ENCODE measurements at places on chromosomes 1 and 21. TPM values are rescaled to one million over a fixed set of nuclear protein-coding genes. Genes with fewer than 3 reads are reported as not detected.

- no peak for DNase-seq
These were observed 18.8 kb downstream of the PPP1R12B start for GRCh38 chr1:202367271-202367670.

DNA sequence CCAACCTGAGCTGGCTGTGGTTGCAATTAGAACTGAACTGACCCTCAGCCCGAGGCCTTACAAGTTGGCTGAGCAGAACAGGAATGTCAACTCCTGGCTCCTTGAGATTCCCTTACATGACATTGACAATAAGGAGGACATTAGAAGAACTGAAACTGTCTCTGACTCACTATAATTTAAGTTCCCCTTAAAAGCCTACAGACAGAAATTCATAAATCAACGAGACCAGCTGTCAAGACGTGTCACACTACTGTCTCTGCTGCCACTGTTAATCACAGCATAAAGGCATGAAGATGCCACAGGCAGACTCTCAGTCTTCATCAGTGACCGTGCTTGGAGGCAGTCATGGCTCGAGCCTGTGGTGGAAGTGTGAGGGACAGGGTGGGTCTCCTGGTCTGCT lies 168.8 kb downstream of the GABPA start:
- DNase-seq = no peak

DNA sequence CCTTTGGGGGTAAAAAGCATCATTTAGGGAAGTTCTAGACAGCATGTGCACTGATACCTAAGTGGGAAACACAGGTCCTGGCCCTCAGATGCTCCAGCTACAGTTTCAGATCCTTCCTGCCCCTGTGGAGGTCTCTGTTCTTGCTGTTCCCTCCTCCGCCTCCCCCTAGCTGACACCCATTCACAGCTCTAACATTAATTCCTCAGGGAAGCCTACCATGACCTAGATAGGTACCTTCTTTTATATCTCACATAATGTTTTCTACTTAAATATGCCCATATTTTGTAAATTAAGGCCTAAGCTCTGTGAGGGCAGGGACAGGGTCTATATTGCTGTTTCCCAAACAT lies 11.3 kb downstream of the TSPAN2 start:
- DNase-seq = no peak

GRCh38 chr1:42815941-42816584 lies 859 bp upstream of the ERMAP start:
- no peak for DNase-seq

DNA sequence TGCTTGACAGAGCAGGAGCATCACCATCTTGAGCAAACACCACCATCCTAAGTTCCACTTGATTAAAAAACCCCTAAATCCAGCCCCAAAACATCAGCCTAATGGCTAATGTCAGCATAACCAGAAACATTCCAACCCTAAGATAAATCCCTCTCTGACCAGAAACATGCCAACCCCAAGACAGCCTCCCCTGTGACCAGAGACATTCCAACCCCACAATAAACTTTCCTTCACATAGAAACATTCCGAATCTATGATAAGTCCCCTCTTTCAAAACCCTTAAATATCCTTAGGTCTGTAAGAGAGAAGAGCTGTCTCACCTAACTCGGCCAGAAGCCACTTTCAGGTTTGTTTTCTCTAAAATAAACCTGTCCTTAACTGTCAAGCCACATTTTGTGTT lies 17.4 kb upstream of the SLC2A5 start:
- no peak for DNase-seq

GRCh38 chr21:29083306-29083705 lies 9.9 kb upstream of the CCT8 start:
- DNase-seq = no peak

The C1orf232 gene
- total RNA-seq = not detected
